Activated T-helper 1 cell treated with anti-CD3 and anti-CD28 coated beads, Interleukin-2, amount 50 U/mL, for 16 hours (primary cell): ENCODE measurements at places on chromosomes 3 and 15.
A peak's percentile ranks its signal among the peaks of the same experiment; 100 is the strongest.

DNA sequence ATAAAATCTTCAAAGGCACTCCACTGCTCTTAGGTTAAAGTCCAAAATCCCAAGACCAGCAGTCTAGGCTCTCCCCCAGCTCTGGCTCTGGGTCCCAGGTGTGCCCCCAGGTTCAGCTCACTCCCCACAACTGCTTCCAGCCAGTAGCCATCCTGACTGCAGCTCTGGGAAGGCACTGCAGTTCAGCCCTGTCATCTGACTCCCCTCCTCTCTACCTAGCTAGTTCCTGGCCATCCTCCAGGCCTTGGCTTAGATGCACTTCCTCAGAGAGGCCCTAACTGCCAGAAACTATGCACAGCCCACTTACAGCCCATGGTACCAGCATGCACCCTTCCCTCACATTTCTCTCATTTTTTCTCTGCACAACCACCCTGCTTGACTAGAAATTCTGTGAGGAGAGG, 25.5 kb downstream of the TBC1D2B start:
- no peak for DNase-seq

DNA sequence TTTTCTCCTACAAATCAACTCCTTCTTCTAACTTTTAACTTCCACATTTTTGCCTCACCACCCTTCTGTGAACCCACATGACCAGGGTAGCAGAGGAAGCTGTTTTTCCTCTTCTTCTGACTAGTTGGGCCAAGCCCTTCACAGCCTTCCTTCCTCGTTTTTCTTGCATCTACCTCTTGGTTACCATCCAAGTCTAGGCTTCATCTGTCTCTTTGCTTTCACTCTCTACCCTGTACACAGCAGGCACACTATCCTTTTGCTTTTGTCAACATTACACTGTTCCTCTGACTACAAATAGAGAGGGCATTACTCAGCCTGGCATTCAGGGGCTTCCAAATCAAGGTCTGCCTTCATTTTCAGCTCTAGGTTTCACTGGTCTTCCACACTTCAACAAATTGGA, 22.0 kb downstream of the SLC9A9 start:
- DNase-seq: no peak

DNA sequence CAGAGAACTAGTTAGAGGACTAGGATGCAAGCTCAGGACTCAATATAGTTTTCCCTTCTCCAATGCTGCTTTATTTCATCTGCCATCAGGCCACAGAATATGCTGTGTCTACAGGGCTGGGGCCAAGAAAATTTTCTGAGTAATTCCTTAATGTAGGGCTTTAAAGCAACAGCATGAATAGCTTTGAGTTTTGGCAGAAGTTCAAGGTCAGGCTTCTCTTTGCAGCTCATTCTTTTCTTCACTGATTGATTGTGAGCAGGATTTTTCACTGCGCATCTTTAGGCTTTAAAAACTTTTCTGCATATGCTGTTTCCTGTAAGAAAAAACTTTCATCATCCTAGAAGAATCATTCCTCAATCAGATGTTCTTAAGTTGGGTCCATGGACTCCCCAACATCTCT, 4.6 kb downstream of the TMEM108 start:
- DNase-seq: no peak

DNA sequence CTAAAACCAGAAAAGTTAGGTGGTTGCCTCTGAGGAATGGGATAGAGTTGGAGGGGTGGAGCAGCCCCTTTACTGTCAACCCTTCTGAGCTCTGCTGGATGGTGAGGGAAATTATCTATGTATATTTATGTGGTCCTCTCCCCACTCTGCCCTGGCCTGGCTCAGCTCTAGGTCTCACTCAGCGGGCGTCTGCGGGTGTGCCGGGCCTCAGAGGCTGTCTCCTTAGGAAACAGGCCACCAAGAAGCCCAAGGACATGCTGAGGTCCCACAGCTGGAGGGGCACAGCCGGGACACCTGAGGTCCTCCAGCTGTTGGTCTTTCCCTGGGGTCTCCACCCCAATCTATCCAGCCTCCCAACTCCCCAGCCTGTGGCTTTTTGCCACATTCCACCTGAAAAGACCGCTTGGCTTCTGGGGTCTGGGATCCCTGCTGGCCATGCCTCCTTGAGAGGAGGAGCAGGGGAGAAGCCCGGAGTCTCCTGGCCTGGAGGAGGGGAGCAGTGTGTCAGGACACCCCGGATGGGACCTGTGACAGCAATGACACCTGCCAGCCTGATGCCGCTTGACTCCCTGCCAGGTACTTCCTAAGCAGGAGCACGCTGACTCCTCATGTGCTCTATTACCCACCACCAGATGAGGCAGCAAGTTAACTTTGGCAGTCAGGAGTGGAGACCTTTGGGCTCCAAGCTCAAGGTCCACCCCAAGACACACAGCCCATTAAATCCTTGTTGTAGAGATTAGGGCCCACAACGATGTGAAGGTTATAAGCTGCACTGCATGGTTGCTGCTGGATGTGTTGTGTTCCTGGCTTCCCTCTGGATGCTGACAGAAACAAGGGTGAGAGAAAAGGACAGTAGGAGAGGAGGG, at the start of gene SLC28A1:
SLC28A1 (plus strand) TSS at position 747 of the 866 bp plus-strand sequence. CDS start 3,099 bp downstream, outside the sequence.
- DNase-seq: no peak

DNA sequence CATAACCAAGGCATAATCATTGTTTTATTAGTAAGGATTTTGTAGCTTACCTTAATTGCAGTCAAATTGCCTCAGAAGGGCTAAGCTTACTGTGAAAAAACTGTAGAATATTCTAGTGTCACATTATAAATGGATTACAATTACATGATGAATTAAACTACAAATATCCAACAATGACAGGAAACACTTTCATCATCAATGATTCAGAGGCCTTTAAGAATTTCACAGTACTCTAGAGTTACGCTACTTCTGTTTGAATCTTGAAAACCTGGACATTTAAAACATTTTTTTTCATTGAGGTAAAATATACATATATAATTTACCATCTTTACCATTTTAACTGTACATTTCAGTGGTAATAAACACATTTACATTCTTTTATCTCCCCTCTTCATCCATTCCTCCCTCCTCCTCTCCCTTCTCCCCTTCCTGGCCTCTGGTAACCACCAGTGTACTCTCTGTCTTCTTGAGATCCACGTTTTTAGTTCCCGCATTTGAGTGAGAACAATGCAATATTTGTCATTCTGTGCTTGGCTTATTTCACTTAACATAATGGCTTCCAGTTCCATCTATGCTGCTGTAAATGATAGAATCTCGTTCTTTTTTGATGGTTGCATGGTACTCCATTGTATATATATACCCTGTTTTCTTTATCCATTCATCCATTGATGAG, 54.7 kb downstream of the GJD2 start:
- DNase-seq: no peak

GRCh38 chr15:34853001-34853758, 57.8 kb upstream of the ACTC1 start:
- DNase-seq: no peak

DNA sequence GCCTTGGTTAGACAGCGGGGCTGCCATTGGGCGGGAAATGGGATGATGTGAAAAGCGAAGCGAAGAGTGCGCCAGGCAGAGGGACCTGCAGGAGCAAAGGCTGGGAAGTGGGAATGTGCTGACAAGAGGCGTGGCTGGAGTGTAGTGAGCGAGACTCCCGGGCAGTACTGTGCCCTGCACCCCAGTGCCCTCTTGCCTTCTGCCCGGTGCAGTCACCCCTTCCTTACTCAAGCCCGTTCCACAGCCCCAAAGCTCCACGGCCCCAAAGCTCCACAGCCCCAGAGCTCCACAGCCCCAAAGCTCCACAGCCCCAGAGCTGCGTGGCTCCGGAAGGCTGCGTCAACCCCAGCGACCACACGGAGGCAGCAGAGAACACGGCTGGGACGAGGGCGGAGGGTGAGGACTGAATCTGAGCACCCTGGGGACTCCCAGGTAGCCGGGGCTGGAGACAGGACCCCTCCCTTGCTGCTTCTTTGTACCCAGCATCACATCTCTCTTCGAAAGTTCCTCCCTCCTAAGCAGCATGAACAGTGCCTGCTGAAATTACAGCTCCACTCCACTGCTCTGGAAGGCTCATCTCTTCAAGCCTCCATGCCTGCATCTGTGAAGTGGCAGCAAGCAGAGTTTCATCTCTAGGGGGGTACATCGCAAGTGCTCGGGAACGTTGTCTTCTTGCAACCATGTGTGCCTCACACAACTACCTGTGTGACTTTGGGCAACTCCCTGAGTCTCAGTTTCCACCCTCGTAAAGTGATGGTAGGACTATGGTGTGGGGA, 108.9 kb downstream of the FBLN2 start:
- peak; percentile 35 for DNase-seq

DNA sequence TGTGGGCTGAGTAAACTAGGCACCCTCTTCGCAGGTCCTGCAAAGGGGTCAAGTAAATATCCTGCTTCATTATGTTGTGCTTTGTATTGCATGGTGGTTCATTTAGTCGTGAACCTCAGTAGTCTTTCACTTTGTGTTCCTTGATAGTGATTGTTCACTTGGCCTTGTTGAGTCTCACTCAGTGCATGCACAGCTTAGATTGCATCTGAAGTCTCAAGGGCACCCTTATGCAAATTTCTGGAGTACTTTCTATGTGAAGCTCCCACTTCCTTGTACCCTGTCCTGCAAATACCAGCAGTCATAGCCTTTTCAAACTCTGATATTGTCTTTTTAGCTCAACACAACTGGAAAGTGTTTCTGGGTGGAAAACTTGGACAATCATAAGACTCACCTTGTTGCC, 519.2 kb downstream of the NAALADL2 start:
- DNase-seq: no peak

GRCh38 chr15:29774900-29775299, 47.4 kb downstream of the TJP1 start:
- DNase-seq: no peak

DNA sequence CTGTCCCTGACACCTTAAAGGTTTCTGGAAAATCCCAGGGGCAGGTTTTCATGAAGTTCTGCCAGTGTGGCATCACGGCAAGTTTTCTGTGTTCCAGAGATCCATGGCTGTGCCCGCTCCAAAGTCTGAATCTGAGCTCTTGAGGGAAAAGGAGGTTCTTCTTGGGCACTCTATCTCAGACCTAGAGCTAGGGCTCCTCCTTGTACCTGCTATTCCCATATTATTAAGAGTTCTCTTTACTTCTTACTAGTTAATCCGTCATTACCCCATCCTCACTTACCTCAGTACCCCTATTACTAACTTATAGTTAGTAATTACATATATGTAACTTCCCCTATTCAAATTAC, 5.9 kb upstream of the TRA2B start:
- DNase-seq: no peak

DNA sequence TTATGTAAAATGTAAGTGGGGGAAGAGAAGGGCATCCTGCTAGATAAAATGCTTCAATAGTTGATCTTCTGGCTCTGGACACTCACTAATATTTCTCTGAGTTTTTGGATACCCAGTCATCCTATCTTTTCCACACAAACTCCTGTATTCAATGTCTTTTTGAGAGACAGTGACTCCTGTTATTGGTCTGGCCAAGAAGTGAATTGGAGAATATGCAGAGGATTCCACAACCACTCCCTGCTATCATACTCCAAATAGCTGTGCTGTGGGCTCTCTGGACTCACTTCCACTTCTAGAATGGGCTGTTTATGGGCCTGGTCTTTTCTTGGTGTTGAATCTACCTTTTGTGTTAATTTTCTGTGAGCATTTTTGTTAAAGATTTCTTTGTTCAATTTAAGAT, 376.8 kb downstream of the NLGN1 start:
- no peak for DNase-seq

GRCh38 chr3:134394380-134394779, 20.1 kb upstream of the AMOTL2 start:
- DNase-seq: no peak

- DNase-seq: no peak
Measured at GRCh38 chr3:147702509-147702908, 293.3 kb downstream of the ZIC1 start.

- DNase-seq: no peak
Measured at GRCh38 chr3:114899186-114899931, 247.7 kb downstream of the ZBTB20 start.

DNA sequence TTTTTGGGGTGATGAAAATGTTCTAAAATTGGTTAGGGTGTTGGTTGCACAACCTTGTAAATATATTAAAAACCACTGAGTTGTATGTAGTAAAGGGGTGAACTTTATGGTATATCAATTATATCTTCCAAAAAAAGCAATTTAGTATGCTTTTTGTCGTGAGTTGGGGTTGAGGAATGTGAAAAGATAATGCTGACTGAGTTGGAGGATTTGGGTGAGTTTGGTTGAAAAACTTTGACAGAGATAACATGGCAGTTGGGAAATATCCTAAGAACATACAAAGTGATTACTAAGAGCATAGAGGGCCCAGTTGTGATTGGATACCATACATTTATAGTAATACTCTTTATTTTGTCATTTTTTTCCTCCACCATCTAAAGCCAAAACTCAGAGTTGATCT, 33.6 kb downstream of the HMG20A start:
- DNase-seq: no peak

DNA sequence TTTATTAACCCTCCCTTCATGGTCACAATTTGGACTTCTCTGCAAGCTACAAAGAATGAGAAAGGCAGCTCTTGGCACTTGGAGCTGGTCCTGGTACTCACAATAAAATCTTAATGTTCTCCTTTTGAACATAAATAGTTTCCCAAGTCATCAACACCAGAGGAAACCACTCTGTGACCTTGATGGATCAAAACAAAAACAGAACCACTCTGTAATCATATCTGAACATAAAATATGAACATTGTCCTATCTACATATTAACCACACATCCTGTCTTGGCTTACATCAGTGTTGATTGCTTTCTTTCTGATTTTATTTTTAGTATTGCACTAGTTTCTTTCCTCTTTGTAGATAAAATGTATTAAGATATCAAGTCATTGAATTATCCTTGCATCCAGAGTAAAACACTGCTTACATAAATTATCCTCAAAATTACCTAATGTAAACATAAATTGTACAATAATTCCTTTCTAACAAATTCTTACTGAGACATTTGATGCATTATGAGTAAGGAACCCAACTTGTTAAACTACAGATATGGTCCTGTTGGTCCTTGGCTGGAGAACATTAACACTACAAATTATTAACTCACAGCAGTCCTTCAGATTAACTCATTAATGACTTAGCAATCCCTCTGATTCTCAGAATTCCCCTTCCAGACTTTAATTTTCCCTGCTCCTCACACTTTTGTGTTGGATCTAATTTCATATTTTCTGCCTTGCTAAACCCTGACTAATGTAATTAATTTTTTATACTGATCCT, 860.5 kb downstream of the DIPK2A start:
- no peak for DNase-seq

GRCh38 chr3:151197981-151198767, 4.8 kb downstream of the GPR171 start:
- no peak for DNase-seq

- no peak for DNase-seq
Measured at GRCh38 chr3:10119376-10119775, 3.9 kb downstream of the BRK1 start.
